ENCODE measurements at places on chromosomes 1 and 21.

GRCh38 chr1:37169743-37170275, 135.5 kb upstream of the GRIK3 start:
- DNase-seq: no peak

DNA sequence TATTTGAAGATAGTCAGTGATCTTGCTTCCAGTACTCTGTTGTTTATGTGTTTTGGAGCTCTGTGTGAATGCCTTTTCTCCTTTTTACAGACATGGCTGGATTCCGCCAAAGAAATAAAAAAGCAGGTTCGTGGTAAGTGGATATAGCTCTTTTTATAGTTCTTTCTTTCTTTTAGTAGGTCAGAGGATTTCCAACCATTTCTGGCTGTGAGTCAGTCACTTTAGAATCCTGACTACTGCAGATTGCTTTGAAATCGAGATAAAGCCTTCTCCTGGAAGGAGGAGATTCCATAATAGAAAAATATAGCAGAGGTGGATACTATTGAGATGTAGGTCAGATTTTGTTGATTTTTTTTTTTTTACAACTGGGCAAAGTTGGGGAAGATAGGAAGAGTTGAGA, 97.4 kb downstream of the EPB41 start:
- no peak for DNase-seq

GRCh38 chr1:13900583-13900982, 200.6 kb downstream of the PRDM2 start:
- DNase-seq: no peak

DNA sequence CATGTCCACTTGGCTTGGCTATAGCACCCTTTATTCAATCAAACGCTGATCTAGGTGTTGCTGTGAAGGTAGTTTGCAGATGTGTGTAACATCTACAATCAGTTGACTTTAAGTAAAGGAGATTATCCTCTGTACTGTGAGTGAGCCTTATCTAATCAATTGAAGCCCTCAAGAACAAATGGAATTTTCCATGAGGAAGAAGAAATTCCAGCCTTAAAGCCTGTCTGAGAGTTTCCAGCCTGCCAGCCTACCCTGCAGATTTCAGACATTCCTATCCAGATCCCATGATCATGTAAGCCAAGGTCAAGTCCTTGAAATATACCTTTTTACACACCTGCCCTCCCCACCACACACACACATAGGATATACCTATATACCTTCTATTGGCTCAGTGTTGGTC, 696.7 kb downstream of the MRPL39 start:
- no peak for DNase-seq

DNA sequence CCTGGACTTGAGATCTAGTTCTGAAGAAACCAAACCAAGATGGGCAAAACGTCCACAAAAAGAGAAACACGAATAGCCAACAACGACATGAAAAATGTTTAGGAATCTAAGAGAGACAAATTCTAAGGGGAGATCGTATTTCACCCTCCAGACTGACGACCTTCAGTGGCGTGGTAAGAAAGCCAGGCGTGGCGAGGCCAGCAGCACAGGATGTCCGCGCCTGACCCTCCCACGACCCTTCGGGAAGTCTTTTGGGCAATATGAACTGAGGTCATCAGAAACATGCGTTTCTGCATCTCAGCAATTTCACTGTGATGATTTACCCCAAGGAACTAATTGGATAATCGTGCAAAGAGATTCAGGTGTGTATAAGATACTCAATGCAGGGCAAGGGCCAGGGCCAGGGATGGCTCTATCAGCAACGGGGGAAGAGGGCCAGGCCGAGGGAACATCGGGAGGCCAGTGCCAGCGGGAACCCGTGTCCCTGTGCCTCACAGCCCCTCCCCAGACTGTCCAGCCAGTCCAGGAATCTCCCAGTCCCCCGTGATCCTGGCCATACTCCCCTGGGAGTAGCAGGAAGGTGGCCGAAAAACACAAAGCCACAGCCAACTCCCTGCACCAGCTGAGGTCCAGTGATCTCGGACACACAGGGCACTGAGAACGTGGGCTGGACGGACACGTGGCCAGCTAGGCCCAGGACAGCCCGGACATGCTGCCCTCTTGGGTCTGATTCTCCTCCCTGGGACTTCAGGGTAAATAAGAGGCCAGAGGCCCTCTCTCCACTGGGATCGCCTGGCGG, 53.6 kb upstream of the ADARB1 start:
- no peak for DNase-seq

- DNase-seq: no peak
Measured at GRCh38 chr21:38220270-38220737, 36.5 kb upstream of the KCNJ15 start.

DNA sequence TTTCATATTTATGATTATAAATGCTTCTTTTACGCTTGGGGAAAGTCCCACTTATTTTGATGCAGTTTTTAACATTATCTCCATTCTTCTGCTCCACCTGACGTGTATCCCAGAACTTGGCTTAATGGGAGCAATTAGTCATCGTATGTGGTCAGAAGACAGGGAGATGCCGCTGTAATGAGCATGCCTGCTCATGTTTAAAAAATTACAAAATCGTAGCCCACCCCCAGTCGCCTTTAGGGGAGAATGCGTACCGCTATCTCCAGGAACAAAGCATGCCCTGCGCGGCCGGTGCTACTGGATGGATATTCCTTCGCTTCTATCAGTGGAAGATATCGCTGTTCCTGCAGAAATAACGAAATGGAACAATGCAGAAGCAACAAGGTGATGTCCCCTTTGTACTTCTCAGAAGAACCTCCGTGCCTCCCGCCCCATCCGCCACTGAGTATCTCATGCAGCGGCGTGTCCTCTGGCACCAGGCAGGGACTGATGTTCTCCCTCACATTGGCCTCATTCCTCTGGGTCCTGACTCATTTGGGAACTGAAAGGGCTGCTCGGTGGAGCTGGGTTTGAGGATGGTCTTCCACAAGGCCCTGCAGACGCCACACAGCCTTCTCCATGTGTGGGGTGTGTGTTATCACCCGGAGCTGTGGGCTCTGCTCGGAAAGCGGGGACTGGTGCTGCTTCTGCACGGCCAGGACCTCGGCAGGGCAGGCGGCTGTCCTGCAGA, 116.3 kb upstream of the COL6A1 start:
- no peak for DNase-seq

GRCh38 chr1:221801251-221801661, 59.4 kb upstream of the DUSP10 start:
- no peak for DNase-seq

- DNase-seq: no peak
Measured at GRCh38 chr1:149993764-149994163, 16.8 kb downstream of the OTUD7B start.

DNA sequence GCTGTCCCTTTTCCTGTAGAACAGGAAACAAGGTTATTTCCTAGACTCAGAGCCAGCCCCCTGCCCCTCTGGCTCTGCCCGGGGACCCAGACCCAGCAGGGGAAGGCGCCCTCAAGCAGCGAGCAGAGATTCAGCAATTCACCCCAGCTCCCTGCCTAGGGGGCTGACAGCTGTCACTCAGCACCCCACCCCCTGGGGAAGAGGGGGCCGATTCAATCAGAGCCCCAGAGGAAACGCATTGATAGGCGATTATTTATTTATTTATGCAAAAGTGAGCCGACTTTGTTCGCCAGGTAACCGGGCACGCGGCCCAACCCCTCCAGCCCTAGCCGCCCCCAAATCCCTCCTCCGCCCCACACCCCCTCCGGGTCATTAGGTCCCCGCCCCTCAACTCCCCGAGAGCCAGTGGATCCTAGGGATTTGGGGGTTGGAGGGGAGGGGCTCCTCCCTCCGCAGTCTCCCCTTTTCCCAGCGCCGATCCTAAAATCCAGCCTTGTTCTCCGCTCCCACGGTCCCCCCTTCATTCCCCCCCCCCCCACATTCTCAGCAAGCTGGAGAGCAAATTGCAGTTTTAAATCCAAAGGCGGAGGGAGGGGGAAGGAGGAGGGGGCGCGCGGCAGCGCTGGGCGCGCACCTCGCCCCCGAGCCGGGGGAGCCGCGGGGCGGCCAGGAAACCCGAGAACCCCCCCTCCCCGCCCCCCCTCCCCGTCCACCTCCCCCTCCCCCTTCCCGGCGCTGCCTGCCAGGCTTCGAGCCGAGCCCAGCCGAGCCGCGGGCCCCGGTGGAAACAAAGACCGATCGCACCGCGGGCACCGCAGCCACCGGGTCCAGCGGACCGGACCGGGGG, 1.3 kb downstream of the AHDC1 start:
- DNase-seq: no peak

- no peak for DNase-seq
Measured at GRCh38 chr1:51729824-51730301, 113.0 kb downstream of the OSBPL9 start.

GRCh38 chr21:43619856-43620255, 39.4 kb downstream of the HSF2BP start:
- no peak for DNase-seq

DNA sequence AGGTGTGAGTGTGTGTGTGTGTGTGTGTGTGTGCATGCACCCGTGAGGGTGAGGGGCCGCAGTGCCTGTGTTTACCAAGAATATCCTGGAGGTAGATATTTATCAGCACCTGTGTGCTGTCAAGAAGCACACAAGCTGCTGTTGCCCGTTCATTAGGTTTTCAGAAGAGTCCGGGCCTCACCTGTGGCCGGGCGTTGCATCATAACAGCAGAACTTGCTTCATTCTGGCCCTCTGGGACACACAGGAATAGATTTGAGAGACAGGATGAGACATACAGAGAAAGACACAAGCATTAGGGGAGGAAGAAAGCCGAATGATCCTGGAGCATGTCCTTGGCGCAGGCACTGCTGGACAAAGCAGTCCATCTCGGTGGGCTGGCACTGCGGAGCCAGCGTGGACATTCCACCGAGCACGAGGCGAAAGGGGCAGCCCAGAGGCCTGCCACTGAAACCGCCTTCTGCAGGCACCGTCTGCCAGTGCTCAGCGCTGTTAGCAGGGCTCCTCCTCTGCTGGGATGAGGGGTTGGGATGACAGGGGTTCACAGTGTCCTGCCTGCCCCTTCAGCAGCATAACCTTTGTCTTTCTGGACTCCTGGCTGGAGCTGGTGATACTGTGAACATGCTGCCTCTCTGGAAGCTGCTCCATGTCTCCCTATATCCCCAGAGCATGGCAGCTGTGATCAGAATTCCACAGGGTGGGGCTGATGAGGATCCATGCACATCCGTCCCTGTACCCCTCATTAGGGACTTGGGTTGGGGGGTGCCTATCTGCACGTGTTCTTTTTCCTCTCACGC, 81.1 kb downstream of the PEX14 start:
- no peak for DNase-seq

- no peak for DNase-seq
Measured at GRCh38 chr1:78949227-78949626, 57.3 kb downstream of the ADGRL4 start.

DNA sequence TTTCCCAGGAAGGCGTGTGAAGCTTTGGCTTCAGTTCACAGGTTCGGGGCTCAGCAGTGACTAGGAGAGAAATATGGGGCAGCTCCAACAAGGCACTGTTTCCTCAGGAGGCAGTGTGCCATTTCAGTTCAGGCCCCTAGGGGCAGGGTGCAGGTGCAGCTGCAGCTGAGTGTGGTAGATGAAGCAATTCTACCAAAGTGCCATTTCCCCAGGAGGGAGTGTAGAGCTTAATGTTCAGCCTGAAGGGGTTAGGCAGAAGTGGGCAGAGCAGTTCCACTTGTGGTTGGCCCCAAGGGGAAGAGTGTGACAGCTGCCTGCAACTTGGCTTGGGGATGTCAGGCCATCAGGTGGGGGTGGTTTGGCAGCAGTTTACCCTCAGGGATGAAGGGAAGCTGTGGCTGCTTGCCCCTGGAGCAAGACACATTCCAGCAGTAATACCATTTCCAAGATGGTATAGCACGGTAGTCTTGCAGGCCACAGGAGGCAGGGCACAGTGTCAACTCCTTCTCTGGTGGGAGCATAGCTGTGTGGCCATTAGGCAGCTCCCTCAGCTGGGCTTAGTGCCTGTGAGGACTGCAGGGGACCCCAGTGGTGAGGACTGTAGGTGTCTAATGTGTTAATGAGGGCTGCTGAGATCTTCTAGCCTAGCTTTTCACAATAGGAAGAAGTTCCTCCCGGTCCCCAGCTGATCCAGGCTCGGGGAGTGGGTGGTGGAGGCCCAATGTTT, 34.7 kb downstream of the RGSL1 start:
- DNase-seq: no peak

DNA sequence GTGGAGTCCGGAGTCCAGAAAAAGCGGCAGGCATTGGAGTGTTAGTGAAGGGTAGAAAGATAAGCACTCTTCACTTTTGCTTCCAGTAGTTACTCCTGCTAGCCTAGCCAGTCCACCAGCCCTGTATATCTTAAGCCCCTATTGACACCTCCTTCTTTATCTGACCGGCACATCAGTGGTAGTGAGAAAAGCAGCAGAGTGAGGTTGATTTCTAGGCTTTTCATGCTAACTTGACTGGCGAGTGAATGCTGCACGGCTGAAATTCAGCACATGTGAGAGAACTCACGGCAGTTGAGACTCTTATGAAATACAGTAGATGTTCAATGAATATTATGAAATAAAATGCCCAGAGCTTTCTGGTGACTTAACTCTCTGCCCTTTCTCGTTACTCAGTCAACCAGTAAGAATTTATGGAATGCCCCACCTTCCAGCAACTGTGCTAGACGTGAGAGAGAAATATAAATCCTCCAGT, 128.2 kb downstream of the CACHD1 start:
- DNase-seq: no peak

GRCh38 chr21:23543333-23543732, 2063.9 kb downstream of the MRPL39 start:
- no peak for DNase-seq

- no peak for DNase-seq
Measured at GRCh38 chr1:110719908-110720307, 45.2 kb upstream of the KCNA3 start.

DNA sequence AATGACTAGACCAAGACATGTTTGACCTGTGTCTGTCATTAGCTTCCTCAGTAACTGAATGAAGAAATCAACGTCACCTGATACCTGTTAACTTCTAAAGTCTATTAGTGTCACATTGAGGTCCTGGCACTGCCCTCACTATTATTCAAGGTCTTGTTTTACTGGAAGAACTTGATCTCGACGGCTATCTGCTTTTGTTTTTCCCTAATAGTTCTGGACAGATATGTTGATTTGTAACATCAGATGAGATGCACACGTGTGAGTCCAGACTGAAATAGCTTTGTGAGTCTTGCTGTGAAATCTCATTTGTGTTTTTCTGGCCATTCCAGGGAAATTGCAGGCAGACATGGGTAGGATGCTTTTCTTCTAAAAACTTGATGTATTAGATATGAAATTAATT, 159.2 kb downstream of the RYR2 start:
- DNase-seq: no peak

GRCh38 chr1:59568158-59568935, 246.4 kb upstream of the HOOK1 start:
- no peak for DNase-seq

DNA sequence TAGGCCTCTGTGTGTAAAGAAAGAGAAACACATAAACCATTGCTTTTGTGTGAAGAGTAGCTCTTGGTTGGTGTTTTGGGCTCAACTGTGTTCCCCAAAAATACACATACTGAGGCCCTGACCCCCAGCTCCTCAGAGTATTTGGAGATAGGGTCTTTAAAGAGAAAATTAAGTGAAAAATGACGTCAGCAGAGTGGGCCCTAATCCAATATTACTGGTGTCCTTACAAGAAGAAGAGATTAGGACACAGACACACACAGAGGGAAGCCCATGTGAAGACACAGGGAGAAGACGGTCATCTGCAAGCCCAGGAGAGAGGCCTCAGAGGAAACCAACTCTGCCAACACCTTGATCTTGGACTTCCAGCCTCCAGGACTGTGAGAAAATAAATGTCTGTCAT, 76.9 kb upstream of the PGBD5 start:
- DNase-seq: no peak

Measured in SHP77 treated with DMSO at 0.1 percent for 48 hours (cell line).